ENCODE measurements at places on chromosomes 7 and 10.

DNA sequence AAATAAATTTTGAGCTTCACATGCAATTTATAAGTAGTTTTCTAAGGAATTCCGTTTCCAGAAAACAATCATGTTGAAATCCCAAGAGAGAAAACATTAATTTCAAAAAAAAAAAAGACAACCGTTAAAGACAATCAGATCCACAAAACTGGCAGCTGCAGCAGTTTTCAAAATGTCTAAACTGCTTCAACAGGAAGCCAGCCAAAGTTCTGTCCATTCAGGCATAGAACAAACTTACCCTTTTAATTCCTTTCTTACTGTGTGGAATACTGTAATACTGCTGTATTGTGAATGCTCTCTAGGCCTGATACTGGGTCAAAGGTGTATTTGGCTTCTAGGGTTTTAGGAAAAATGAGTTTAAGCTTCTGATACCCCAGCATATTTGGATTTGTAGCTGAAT is 31.6 kb downstream of the HOXA1 start:
- DNase-seq, result no peak

- DNase-seq, result no peak
Observed at GRCh38 chr7:87028636-87029035, 30.8 kb downstream of the ELAPOR2 start.

DNA sequence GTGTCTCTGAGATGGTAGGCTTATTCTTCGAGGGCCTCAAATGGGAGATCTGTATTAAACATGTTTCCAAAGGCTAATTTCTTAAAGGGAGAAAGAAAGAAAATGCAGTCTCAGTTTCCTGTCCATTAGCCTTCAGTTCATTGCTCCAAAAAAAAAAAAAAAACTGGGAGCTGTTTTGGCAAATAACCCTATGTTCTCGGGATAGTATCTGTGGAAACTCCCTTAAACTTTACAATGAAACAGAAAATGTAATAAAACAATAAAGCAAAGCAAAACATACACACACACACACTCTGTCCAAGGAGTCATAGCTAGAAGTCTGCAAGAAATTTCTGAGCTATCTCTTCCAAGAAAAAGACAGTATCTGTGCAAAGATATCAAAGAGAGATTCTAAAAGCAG is 172.5 kb upstream of the CELF2 start:
- DNase-seq, result no peak

DNA sequence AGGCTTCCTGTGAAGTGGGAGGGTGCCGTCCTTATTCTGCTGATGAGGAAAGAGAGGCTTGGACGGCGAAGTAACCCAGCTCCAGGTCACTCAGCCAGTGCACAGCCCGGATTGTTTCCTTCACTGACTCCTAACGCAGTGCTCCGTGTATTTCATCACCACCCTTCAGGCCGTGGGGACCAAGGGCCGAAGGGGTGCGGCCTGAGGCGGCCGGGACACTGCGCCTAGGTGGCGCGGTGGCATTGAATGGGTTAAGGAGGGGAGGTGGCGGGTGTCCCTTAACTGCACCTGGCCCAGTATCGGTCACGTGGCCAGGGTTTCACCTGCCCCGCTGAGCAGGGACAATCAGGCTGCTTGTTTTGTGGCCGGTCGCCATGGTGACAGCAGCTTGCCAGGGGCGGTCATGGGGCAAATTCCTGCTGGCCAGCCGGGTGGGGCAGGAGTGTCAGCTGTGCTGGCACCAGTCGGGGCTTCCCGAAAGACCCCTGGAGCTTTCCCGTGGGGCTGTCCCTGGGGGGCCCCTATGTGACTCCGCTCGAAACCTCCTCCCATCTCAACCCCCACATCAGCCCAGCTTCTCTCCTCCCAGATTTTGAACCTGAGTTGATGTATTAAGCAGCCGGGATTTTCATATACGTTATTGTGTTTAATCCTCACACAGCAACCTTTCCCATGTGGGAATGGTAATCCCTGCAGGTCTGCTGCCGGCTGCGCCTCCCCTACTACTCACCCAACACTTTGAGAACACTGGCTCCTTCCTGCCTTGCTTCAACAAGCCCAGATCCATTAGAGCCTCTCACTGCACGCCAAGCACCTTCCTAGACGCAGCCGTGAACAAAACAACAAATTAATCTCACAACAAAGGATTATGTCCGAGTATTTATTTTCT is 4.4 kb upstream of the ABHD11 start:
- no peak for DNase-seq

DNA sequence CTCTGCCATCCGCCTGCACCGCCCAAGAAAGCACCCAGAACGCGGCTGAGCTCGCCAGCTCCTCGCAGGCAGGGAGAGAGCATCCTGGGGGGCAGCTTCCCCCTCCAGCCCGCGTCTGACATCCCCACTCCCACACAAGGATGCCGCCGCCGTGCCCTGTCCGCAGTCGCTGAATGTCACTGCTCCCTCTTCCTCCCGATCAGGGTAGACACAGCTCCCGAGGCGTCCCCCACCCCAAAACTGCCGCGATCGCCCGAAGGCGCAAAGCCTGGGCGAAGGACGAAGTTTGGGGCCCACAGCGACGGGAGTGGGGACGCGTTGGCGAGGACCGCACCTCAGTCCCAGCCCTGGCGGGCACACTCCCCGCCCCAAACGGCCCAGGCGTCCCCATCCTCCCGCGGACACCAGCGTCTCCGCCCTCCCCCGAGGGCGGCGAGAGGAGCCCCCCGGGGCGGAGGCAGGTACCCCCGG is 1.5 kb upstream of the KAT6B start:
- DNase-seq, result peak; percentile 42

GRCh38 chr7:151894111-151895007 is 17.4 kb upstream of the PRKAG2 start:
- DNase-seq, result no peak

GRCh38 chr7:118642396-118642795 is 417.9 kb downstream of the ANKRD7 start:
- DNase-seq, result no peak

Data from activated CD4-positive, alpha-beta T cell treated with anti-CD3 and anti-CD28 coated beads for 1 hour (primary cell).